Fibroblast of skin of right biceps (primary cell): ENCODE measurements at places on chromosomes 2 and 18.
A peak's percentile ranks its signal among the peaks of the same experiment; 100 is the strongest.

- DNase-seq: peak; percentile 6
Observed at GRCh38 chr18:44682201-44682870, 1.6 kb downstream of the SETBP1 start.

DNA sequence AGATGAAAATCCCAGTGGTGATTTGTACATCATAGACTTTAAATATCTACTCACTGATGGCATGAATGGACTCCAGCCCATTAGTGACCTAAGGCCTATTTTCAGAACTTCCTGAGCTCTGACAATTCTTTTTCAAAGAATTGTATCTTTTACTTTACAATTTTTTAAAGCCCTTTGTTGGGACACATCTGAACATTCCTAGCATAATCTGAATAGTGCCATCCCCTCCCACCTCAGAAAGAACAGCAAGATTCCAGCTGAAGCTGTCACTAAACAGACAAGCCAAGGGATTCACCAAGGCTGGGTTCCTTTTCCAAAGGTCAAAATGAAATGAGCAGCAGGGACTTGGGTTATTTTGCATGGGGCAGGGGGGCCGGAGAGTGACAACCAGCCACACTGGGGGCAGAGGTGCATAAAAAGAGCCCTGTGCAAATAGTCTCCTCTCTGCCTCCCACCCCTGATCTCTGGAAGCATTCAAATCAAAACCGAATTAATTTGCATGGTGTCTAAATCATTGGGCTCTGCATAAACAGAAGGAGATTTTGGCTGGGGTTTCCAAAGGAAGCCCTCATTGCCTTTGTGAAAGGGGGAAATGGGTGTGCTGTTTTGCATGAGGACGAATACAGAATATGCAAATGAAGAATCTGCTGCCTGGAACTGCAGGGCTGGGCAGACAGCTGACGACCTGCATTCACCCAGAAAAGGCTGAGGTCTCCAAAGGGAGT is 17.2 kb downstream of the EPHA4 start:
- DNase-seq: peak; percentile 26

DNA sequence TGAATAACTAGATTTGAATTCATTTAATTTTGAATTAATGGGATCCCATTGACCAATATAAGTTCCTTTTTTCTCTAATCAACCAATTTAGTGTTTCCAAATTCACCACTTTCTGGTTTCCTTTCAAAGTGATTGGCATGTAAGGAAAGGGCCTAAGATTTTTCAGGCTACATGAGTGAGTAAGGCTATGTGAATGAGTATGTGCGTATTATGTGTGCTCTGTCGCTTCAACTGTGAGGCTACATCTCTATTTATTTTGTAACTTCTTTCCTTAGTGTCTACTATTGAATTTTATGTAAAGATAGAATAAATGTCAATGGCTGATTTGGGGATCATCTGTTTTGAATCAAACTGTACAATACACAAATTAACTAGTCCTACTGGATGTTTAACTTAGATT is 110.6 kb downstream of the ABCA12 start:
- peak; percentile 35 for DNase-seq

GRCh38 chr2:102483086-102483485 is 10.1 kb downstream of the SLC9A4 start:
- DNase-seq: no peak

DNA sequence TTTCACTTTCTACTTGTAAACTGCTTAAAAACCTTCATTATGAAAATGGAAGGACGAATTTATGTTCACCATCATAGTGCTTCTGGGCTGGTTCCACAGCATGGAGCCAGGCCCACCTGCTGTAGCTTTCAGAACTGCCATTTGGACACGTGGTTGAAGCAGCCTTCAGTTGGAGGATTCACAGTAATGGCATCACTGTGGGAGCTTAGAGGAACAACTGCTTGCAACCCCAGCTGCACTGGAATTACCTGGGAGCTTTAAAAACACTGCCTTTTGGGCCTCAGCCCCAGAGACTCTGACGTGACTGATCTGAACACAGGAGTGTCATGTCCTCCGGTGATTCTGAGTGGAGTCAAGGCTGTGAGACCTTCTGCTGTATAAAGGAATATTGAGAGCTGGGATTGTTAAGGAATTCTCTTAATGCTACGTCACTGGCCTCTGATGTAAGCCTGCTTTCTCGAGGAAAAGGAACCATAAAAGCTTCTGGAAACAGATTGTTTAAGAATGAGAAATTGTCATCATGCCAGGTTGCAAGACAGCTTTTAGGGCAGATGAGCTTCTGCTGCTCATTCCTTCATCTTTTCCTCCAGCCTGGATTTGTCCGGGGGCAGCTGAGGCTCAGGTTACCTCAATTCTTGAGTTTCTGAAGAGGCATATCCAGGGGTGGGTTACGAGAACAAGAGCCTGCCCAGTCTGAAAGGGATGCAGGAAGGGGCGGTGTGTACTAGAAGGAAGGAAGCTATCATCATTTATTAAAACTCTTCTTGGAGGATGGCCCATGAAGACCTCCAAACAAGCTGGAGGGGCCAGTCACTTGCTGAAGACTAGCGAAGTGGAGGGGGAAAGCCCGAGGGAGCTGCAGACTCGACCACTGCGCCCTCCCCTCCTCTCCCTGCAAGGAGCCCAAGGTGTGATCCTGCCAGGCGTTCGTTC is 1.3 kb upstream of the IL1R1 start:
- DNase-seq: peak; percentile 94

- DNase-seq: peak; percentile 67
Observed at GRCh38 chr2:182672466-182673165, 43.4 kb upstream of the DNAJC10 start.

DNA sequence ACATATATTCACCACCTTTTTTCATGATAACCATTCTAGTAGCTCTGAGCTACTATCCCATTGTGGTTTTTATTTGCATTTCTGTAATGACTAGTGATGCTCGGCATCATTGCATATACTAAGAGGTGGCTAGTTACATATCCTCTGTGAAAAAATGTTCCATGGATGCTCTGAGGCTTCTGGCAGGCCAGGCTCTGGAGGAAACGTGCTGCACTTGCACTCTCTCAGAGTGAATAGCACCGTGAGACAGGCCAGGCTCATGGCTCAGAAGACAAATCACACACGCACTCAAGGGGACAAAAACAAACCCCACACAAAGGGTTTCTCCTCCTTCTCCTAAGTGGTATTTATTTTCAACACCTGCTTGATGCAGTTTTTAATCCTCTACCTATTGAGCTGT is 1085.3 kb upstream of the CNTNAP5 start:
- DNase-seq: no peak

DNA sequence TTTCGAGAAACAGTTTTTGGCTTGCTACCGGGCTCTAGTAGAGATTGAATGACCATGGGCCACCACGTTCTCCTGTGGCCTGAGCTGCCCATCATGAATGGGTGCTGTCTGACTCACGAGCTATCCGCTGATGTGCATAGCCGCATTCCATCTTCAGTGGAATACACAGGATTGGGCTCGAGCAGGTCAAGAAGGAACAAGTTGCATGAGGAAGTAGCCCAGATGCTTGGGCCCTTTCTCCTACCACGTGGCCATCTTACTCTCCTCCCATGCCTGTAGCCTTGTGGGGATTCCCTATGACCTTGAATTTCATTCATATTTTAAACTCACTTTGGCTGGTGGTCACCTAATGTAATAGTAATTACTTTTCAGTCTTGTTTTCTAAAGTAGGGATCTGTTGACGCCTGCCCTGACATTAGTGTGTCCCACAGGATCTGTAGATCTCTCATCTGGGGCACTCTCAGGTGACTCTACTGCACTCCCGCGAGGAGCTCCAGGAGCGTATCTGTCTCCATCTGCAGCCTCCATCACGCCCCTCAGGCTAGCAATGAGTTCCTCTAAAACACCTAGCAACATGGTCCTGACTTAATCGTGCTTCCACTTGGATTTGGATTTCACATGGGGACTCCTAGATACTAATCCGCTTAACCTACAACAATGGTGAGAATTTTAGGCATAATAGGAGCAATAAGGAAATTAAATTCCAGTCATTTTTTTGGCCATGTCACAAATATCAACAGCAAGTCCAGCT is 67.8 kb downstream of the PSMG2 start:
- DNase-seq: no peak

DNA sequence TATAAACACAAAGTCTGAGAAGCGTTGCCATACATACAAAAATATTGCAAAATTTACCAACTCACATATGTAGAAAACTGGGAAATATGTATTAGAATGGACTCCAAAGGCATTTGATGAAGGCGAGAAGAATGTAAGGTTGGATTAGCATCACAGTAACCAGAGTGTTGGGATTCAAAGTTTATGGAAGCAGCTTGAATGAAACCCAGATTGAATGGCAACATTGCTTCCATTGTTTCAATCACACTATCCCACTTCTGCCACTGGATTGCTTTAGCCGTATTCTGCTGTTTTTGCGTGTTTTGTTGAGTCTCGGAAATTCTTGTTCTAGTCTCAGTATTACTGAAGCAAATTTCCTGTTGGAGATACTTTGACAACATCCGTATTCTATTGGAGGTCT is 609.0 kb upstream of the LRATD1 start:
- DNase-seq: no peak

DNA sequence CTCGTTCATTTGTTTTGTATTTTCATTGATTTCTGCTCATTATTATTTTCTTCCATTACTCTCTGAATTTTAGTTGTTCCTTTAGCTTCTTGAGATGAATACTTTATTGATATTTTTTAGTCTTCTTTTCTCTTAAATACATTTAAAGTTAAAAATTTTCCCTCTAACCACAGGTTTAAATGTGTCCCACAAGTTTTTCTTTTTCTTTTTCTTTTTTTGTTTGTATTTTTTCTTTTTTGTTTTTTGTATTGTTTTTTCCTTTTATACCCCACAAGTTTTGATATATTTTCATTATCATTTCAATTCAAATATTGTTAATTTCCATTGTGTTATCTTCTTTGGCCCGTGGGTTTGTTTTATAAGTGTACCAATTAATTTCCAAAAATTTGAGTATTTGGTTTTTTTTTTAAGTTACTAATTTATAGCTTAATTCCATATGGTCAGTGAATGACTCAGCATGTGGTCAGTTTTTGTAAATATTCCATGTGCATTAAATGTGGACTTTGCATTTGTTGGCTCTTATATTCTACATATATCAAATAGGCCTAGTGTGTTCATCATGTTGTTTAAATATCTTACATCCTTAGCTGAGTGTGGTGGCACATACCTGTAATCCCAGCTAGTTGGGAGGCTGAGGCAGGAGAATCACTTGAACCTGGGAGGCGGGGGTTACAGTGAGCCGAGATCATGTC is 16.2 kb downstream of the CENPO start:
- no peak for DNase-seq

GRCh38 chr18:22742409-22742808 is 190.7 kb upstream of the RBBP8 start:
- no peak for DNase-seq

DNA sequence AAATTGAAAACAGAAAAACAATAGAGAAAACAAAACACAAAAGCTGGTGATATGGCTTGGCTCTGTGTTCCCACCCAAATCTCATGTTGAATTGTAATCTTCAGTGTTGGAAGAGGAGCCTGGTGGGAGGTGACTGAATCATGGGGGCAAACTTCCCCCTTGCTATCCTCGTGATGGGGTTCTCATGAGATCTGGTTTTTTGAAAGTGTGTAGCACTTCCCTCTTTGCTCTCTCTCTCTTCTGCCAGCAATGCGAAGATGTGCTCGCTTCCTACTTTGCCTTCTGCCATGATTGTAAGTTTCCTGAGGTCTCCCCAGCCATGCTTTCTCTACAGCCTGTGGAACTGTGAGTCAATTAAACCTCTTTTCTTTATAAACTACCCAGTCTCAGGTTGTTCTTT is 112.3 kb upstream of the UXS1 start:
- DNase-seq: no peak

GRCh38 chr18:38525039-38525438 is 959.4 kb upstream of the CELF4 start:
- DNase-seq: no peak

GRCh38 chr2:117085737-117086136 is 728.8 kb upstream of the DDX18 start:
- no peak for DNase-seq

DNA sequence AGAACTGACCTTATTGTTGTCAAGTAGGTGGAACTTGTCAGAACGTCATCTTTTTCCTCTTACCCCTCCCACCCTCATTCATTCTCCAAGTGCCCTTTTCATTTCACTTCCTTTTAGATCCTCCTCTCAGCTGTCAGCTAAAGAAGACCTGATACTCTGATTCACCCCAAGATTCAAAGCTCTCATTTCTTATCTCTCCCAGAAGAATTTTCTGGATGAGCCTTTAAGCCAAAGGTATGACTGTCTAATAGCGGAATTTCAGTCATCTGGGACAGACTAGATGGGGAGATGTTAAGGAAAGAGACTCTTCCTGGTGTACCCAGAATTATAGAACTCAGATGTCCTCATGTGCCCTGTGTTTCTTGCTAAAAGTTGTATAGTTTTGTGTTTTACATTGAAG is 53.9 kb downstream of the TCF7L1 start:
- no peak for DNase-seq

DNA sequence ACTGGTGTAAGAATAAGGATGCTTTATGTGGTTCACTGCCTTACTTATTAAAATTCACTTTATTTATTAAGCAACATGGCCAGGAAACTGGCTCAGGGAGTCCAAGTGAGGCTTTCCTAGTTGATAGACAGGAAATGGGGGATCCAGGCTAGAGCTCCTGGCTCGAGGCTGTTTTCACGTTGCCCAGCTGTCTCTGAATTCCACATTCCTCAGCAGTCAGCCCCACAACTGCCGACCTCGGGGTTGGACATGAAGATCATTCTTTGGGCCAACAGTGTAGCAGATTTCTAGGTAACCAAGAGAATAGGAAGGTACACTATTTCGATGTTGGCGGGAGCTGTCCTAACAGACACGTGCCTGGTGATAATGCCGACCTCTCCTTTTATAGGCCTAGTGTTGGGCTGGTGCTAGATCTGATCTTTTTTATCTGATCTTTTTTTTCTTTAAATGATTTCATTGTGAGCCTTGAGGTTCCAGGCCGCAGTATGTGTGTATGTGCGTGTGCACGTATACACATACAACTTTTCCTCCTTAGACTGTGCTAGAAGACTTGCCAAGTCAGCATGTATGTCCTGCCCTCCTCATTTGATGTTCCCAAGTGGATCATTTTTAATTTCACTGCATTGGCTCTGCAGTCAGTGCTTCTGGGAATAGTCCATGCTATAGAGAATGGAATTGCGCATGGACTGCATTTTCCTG is 103.5 kb downstream of the CABLES1 start:
- DNase-seq: peak; percentile 28

DNA sequence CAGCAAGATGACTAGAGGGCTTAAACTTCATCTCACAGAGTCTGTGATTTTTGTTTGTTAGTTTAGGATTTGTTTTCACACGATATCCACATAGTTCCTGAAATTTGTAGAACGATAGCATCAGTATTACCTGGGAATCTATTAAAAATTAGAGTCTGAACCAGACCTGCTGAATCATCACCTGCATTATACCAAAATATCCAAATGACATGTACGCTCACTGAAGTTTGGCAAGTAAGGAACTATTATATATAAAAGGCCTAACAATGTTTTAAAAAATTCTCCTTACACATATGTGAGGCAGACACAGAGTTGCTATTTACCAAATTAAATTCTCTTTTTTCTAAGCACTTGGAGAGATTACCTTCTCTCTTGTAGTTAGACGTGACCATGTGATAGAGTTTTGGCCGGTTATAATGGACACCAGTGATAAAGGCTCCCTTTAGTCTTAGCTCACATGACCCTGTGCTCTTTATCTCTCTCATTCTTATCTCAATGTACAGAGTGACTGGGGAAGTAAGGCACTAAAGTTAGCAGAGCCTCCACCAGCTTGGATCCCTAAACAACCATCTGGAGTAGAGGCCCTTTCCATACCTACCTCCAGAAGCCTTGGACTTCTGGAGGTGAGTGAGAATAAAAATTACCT is 363.1 kb downstream of the DSC3 start:
- no peak for DNase-seq
